BE2C (cell line): ENCODE measurements at places on chromosomes 4 and X.
A peak's percentile ranks its signal among the peaks of the same experiment; 100 is the strongest.

DNA sequence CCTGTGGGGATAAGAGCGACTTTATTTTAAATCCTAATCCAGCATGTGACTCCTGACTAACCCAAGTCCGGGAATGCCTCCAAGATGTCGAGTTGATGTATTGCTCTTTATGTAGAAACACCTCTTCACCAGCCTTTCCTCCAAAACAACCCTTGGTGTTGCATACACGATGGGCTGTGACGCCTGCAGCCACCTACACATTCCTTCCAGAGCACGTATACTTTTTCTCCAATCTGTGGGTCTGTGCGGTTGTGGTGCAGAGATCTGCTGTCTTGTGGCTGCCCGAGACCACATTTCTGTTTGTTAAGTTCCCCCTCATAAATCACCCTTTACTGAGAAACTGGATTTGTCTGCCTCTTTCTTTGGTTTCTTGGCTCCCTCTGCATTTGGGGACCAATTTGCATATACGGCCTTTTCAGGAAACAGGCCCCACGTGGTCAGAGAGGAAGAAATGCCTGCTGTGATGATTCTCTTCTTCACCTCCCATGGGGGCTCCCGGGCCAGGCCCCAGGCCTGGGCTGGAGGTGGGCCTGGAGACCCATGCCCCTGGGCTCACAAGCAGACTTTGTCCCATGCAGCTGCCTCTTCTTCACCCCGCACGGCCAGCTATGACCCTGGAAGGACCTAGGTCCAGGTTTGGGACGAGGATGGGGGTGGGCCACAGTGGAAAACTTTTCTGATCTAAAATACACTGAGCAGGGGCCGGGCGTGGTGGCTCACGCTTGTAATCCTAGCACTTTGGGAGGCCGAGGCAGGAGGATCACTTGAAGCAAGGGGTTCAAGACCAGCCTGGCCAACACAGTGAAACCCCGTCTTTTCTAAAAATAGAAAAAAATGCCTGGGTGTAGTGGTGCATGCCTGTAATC lies 21.4 kb upstream of the AFAP1 start:
- DNase-seq = no peak

DNA sequence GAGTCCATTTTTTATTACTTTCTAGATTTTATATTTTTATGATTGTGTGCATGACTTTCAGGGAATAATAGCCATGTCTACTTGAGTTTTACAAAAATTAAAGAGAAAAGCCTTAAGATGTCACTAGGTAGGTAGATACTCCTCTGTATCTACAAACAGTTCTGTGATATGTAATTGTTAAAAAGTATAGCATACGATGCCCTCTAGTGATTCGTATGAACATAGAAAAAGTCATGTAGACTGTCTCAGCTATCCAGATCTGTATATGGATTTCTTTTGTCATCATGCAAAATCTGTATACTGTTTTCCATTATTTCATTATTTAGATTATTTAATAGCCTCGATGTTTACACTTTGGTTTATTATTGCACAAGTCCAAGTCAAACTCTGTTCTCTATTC lies 856.6 kb downstream of the CENPC start:
- DNase-seq = no peak

- DNase-seq = no peak
These were observed 349.9 kb downstream of the BMPR1B start for GRCh38 chr4:95107635-95108034.

- DNase-seq = peak; percentile 22
These were observed 57.8 kb upstream of the XAGE1B start for GRCh38 chrX:52574416-52575275.

DNA sequence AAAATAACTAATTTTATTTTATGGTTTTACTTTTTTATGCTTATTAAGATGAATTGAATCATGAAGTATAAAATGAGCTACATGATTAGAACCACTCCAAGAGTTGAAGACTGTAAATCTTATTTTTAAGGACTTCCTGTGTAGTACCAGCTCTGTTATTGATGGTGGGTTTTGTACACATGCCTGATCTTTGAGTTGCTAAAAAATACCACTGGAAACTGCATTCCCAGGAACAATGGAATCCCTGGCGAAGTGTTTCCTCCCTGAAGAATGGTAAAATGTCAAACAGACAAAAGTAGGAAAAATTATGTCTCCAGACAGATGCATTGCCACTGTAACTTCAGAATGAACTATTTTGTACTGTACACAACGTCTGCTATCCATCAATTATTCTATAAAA lies 935.4 kb upstream of the TENM3 start:
- no peak for DNase-seq

DNA sequence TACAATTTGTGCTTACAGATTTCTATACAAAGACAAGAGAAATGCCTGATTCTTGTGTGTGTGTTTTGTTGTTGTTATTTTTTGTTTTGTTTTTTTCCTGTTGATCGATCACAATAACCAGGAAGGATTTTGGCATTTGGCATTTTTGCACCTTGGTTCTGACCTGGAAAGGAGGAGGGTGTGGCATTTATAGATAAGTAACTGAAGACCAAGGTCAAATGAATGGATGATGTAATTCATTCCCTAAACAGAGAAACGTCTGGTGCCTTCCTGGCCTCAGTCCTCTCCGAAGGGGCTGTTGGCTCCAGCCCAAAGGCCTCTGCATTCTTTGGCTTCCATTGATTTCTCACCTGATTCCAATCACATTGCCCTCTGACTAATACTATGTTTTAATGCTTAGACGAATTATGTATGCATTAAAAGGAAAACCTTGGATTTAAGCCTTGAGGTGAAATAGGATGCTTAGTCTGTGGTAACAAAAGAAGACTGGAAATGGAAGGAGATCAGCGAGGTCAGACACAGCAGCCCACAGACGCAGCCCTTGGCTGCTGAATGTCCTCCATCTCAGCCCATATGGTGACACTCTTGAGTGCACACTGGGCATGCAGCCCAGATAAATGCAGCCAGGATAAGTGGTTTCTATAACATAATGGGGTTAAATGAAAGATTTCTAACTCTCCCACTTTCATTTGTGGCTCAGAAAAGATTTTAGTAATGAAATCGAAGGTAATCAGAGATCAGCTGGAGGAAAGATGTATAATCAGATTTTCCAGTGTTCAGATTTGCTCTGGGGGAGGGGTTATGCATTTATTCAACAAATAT lies 60.5 kb upstream of the TRIM2 start:
- peak; percentile 88 for DNase-seq

DNA sequence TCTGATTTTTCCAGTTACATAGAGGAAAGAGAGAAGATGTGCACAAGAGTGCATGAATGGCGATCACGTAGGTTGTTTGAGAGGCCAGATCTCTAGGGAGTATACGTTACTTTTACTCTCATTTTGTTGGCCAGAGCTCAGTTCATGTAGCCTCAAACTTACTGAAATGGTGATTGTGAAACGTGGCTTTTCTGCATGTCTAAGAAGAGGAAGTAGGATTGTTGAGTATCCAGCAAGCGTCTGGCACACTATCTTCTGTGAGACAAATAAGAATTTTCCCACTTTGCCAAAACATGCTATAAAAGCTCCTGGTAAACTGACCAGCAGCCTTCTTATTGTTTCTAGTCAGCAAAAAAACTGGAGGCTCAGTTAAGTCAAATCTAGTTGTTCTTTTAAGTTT lies 264.5 kb upstream of the EMCN start:
- no peak for DNase-seq

GRCh38 chr4:183631577-183632198 lies 27.3 kb downstream of the RWDD4 start:
- DNase-seq = no peak

DNA sequence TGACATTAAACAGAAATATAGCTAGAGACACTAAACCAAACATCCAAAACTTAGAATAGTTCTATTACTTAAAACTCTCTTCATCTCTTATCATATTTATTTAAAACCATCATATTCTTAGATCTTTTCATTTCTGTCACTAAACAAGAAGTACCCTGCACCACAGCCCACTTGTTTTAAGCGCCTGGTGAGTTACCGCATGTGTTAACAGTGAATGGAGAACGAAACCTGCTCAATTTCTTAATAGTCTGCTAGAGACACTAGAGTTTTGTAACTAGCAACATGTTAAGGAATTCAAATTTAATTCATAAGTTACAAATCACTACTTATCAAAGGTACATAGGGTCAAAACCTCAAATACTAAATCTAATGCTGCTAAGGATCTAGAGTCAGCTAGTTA lies 111.5 kb downstream of the FBXW7 start:
- no peak for DNase-seq

DNA sequence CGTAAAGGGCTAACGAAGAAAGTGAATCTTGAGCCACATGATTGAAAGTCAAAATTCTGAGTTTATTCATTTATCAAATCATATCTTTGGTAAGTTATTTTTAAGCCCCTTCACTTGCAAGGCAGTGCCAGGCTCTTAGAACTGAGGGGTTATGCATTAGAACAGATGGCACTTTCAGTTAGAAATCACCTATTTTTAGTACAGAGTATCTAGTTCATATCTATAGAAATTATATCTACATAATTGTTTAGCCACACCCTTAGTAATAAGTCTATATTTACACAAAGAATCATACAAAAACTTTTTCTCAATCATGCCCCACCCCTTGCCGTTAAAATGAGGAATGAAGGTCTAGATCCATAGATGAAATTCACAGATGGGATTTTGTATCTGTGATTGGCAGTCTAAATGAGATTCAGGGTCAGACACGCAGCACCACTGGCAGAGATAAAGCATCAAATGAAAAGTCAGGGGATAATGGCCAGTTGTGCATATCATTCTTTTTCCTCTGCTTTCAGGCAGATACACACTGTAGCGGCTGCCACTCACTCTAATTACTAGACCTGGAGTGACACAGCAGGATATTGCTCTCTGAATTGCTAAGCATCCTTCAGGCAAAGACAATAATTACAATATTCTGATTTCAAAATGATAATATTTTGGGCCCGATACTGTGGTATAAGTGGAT lies 440.5 kb downstream of the MAPK10 start:
- no peak for DNase-seq

DNA sequence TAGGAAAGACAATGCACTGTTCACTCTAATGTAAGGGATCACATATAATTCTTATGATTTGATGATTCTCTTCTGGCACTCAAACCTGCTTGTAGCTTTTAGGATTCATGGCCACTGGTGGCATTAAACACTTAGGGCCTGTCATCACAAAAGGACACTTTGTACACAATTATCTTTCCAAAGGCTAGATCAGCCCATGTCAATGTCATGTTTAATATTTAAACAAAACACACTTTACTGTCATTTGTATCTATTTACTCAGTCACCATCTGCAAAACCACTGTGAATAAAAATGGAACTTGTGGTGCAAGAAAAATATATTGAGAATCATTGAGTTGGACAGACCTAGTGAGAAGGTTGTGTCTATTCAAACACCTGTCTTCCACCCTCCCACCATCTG lies 83.6 kb upstream of the TTC29 start:
- no peak for DNase-seq

DNA sequence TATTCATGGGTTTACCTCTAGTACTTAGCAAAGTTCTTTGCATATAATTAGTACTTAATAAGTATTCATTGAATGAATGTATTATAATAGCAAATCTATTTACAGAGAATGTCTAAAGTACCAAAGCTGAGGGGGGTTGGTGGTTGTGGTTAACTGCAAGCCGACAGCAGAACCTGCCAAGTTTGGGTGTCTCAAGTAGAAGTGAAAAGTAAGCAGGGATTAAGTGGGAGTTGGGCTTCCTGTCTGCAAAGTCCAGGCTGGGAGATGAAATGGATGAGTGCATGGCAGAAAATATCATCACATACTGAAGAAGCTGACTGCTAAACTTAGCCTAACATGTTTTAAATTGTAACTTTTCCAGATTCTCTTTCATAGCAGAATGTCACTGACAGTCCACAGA lies 169.6 kb downstream of the CAMK2D start:
- no peak for DNase-seq

- DNase-seq = no peak
These were observed 65.8 kb downstream of the ARAP2 start for GRCh38 chr4:36178484-36178883.

- no peak for DNase-seq
These were observed 727.7 kb downstream of the DMD start for GRCh38 chrX:32483534-32484136.

DNA sequence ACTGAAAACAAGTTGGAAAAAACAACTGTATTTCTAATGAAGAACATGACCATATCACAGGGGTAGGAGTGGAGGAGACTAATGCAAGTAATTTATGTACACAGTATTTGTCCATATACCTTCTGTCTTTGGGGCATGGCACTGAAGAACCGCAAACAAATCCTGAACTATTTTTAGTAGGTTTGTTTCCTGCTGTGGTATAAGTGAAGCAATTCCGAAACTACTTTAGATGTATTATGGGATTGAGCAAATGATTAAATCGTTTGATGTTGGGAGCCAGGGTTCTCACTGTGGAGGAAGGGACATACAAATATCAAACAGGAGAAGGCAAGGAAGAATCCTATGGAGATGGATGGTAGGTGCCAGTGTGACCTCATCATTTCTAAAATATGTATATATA lies 18.9 kb upstream of the SH3KBP1 start:
- no peak for DNase-seq

DNA sequence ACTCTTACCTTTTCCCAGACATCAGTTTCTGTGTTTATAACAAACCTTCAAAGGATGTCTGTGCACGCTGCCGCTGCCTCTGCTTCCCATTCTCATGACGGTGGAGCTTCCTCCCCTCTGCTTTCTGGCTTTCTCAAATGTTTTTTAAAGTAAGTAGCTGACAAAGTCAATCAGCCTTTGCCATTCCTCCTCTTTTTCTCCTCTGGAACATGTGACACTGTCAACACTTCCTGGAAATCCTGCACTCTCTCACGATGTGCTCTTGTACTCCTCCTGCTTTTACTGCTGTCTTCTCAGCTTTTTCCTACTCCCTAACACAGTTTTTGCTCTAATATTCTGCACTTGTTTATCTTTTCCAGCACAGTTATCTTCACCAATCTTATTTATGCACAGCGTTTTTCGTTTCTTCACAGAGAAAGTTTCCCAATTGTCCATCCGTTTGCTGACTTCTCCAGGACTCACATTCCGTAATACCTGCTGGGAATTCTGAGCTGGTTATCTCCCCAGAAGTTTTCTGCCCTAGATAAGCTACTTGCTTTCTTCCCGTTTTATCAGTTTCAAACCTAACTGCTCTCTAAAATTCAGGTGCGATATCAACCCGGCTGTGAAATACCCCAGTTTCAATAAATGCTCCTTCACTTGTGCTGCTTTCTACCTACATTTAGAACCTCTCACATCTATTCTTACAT lies 465.6 kb upstream of the AGA start:
- no peak for DNase-seq

GRCh38 chrX:614136-614535 lies 16.5 kb upstream of the SHOX start:
- no peak for DNase-seq

DNA sequence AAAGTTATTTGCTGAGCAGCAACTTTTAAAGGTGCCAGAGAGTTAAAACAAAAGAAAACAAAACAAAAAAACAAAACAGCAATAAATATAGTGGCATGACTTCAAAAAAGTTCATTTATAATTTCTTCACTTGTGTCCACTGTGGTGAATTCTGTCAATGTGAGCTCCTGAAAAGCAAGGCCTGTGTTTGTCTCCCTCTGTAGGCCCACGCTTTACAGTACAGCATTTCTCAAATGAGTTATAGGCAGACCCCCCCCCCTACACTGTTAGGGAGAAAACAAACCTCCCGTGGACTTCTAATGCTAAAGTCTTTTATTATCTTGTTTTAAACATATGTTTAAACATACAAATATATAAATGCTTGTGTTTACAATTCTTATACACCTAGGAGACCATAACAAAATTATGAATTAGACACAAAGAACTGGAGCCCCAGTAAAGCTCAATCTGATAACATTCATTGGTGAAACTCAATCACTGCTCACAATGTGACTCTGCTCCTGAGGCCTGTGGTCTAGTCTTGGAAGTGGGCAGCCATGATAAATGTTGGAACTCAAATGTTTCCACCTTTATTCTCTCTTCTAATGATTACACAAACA lies 47.0 kb upstream of the SCOC start:
- peak; percentile 46 for DNase-seq
